ENCODE measurements at places on chromosomes 2 and 18. TPM values are rescaled to one million over a fixed set of nuclear protein-coding genes. Genes with fewer than 3 reads are reported as not detected.

The FABP1 gene
- total RNA-seq: 2,293 TPM

The STEAP3 gene
- total RNA-seq: 29.6 TPM

The KIAA2012 gene
- 0.11 TPM for total RNA-seq

The CDH2 gene
- total RNA-seq: 1.8 TPM

DNA sequence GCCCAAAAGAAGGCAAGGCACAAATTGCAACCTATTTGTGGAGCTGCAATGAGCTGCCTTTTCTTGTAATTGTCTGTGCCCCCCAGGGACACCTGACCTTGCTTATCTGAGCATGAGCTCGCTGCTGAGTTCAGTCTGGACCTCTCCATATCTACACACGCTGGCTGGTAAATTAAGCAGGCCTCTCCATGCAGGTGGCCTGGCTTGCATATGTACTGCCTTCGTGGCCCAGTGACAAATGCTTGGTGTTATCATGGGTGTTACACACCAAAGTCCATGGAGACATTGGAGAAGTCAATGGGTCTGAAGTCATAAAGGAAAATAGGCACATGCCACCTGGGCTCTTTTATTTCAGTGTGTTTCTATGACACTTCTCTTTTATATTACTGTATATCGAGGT, 121.2 kb downstream of the IRS1 start:
- DNase-seq: peak; percentile 55

GRCh38 chr2:49959961-49960553, 805.7 kb upstream of the FSHR start:
- DNase-seq: no peak

The RIT2 gene
- not detected for total RNA-seq

The ACAA2 gene
- 295 TPM for total RNA-seq

The PMAIP1 gene
- total RNA-seq: 2.6 TPM

The LIPG gene
- 39.0 TPM for total RNA-seq

The RTTN gene
- 10.0 TPM for total RNA-seq

GRCh38 chr2:109260886-109261700, 132.1 kb downstream of the SH3RF3 start:
- DNase-seq: peak; percentile 23

DNA sequence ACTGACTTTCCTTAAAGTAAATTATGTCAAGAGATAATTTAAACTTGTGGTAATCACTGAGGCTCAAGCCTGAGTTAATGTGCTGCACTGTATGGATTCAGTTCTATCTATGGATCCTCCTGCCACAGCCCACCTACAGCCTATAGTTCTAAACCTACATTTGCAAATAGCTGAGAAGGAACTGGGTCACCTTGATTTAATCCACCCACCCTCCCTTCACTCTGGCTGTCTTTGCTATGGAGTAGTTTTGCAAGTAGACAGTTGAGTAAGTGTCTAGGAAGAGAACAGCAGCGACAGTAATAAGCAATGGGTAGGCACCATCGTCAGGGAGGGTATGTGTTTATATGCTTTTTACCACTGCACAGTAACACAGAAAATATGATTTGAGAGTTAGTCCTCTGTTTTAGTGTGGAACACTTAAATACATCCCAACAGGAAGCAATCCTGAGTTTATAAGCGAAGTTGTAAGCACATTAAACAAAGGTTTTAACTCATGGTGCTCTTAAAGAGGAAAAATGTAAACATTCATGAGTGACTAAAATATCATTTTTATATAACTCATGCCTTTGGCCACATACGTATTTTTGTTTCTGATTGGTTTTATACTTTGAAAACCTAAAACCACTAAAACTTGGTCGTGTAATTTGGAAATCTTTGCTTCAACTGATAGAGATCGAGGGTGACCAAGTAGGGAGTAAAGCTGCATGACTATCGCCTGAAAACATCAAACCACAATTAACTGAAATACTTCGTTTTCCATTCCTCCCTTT, 36.3 kb upstream of the CHRNA1 start:
- no peak for DNase-seq

The CYP27A1 gene
- total RNA-seq: 52.7 TPM

- DNase-seq: no peak
Measured at GRCh38 chr2:64792300-64792699, 138.6 kb upstream of the SERTAD2 start.

DNA sequence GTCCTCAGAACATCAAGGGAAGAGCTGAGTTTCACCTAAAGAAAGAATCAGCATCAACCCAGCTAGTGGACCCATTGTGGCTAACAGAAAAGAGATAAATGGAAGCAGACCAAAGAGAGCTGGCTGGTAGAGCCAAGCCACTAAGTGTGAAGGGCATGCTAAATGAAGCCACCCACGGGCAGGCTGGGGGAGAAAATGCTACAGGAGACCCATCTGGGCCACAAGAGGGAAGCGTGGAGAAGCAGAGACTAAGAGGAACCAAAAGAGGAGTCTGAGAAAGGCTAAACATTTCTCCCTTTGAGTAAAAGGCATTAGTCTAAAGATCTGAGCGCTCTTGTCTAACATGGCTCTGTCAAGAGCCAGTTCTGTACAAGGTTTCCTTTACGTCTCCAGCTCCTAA, 15.8 kb downstream of the CWC22 start:
- DNase-seq: no peak

The SPEG gene
- total RNA-seq: 29.4 TPM

The HOXD13 gene
- total RNA-seq: 0.14 TPM

GRCh38 chr18:79399275-79400081, 3.7 kb downstream of the NFATC1 start:
- peak; percentile 40 for DNase-seq

- peak; percentile 48 for DNase-seq
Measured at GRCh38 chr2:233124421-233125080, 64.4 kb downstream of the INPP5D start.

GRCh38 chr2:8324901-8325300, 357.0 kb upstream of the ID2 start:
- DNase-seq: no peak

- no peak for DNase-seq
Measured at GRCh38 chr2:197426723-197427603, 7.9 kb downstream of the SF3B1 start.

DNA sequence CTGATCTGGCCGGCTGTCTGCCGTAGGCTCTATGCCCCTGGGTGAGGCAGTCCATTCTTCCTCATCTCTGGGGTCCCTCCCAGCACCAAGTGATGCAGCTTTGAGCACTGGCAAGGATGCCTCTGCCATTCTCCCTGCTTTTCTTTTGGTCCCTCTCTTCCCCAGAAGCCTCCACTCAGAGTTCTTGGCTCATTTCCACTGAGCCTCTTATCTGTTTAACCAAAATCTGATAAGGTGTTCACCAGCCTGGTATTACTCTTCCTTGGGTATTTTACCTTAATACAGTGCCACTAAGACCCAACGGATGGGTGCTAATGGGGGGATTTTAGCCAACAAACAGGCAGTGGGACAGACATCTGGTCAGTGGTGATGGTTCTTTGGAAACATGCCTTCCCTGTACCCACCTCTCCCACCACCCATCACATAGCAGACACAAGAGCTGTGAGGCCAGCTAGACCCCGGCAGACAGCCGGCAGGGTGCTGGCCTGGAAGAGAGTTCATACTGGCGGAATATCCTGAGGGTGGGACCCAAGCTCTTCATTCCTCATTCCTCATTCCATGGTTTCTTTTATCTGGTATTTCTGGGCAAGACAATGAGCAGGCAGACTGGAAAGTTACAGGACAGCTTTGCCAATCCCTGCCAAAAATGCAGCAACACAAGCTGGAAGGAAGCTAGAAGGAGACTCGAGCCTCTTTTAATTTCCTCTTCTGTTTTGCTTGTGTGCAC, 34.6 kb downstream of the ZBTB7C start:
- DNase-seq: no peak

DNA sequence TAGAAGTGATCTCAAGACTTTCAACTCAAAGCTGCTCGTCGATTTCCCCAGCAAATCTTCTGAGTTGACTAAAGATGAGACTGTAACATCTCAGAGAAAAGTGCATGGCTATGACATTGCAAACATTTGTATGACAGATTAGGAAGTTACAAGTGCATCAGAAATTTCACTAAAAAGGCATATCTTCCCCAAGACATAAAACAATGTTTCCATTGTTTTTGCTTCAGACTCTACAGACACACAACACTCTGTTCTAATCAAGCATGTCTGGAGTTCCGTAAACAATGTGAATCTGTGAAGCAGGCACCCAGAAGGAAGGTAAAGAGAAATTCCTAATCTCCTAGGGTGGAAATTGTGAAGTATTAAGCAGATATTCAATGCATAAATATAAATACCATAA, 144.6 kb upstream of the LYPD1 start:
- no peak for DNase-seq

DNA sequence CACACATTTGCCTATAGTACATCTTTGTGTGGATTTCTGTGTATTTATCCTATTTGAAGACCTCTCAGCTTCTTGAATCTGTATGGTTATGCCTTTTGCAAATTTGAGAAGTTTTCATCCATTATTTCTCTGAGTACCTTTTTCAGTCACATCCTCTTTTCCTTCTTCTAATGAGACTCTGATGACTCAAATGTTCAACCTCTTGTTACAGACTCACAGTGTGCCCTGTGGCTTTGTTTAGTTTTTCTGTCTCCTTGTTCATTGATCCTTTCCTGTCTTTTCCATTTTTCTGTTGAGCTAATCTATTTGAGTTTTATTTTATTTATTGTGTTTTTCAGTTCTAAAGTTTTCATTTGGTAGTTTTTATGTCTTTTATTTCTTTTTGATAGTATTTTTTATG, 87.0 kb upstream of the LRP1B start:
- no peak for DNase-seq

The ACMSD gene
- not detected for total RNA-seq

The PLCD4 gene
- total RNA-seq: 3.8 TPM

GRCh38 chr2:207683879-207684627, 27.4 kb upstream of the CCNYL1 start:
- DNase-seq: peak; percentile 52

The MAL gene
- 1.6 TPM for total RNA-seq

DNA sequence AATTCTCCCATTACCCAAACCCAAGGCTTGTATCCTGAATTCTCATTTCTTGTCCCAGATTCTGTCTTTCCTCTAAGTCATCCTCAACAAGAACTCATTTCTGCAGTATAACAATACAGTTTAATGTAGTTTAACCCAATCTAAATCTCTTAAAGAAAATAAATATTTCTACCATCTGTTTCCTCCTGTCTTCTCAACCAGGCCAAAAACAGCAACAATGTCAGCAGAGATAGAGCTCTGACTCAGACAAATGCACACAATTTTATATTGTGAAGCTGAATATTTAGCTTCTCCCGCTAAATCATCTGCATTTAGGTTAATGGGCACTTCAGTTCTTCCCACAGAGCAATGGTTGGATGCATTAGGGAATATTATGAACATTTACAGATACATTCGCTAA, 35.7 kb upstream of the KYNU start:
- no peak for DNase-seq

GRCh38 chr2:69253611-69254301, 133.3 kb downstream of the GFPT1 start:
- no peak for DNase-seq

GRCh38 chr2:79860228-79861058, 347.6 kb downstream of the CTNNA2 start:
- DNase-seq: no peak

- DNase-seq: no peak
Measured at GRCh38 chr2:241555711-241556110, 2.8 kb upstream of the BOK start.

DNA sequence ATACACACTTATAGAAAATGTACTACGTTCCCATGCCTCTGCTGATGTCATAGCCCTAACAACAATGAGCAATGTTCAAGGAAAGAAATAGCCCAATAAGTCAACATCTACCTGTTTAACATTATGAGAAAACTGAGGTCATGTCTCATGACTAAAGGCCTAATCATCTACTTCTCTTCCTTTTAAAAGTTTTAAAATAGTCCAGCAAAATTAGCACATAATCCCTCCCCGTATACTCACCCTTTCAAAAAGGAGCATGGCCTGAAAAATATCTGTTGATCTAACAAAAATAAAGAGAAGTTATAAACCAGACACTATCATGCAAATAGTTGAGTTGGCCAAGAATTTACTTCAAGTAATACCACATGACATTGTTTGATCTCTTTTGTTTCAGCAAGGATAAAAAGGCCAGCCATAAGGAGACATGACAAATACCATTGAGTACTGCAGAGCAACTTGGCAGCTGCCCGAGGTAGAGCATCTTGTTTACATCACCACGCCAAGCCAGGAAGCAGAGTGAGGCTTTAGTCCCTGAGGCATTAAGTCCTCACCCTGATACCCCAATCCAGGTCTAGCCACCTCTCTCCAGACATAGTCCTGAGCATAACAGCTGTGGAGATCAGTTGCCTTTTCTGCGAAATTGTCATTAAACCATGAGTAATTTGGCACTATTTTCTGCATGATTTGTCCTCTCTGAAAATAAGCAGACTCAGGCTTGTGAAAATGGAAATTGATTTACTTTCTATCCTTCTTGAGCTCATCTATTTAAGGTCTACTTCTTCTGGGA, 137.4 kb upstream of the ETAA1 start:
- peak; percentile 25 for DNase-seq

The KCNE4 gene
- 0.89 TPM for total RNA-seq

GRCh38 chr2:16747689-16748088, 82.1 kb upstream of the CYRIA start:
- no peak for DNase-seq

- DNase-seq: no peak
Measured at GRCh38 chr18:45993438-45993837, 26.3 kb upstream of the EPG5 start.

GRCh38 chr2:16014802-16015201, 74.5 kb downstream of the MYCN start:
- DNase-seq: no peak

DNA sequence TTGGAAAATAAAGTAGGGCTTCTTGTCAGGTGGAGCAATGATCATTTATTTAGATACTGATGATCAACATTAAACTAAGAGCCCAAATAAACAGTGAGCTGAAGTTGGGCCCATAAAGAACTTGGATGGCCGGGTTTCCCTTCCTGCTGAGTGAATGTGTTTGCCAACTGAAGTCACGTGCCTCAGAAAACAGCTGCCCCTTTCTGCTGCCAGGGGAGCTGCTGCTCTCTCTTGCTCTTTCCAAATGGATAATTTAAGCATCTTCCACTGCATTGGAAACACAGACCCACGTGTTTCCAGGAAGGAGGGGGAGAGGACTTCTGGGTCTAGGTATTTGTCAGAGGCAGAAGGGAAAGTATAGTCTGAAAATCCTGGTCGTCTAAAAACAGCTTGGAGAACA, 22.9 kb upstream of the NCKAP5 start:
- peak; percentile 37 for DNase-seq

The C2orf66 gene
- not detected for total RNA-seq

DNA sequence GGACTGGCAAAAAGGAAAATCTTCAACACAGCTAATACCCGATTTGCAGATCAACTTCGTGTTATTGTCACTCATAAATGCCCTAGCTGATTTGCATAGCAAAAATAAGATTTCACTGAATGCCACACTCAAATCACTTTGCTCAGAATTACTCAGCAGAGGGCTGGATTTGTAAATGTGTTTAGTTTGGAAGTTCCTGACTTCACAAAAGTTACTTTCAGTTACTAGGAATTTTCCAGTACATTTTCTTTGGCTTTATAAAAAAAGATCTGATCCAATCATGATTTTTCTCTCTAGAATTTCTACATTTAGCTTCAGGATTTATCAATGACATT, 433.3 kb upstream of the ID2 start:
- DNase-seq: no peak

- DNase-seq: no peak
Measured at GRCh38 chr2:177675350-177675821, 282.8 kb downstream of the AGPS start.
